ENCODE measurements at places on chromosomes 5 and 9. TPM values are rescaled to one million over a fixed set of nuclear protein-coding genes. Genes with fewer than 3 reads are reported as not detected.

HRH2 gene
- not detected for total RNA-seq

ZBTB26 gene
- 8.8 TPM for total RNA-seq

NAIF1 gene
- 11.9 TPM for total RNA-seq

SLC6A18 gene
- total RNA-seq = not detected

SVEP1 gene
- 53.4 TPM for total RNA-seq

NACC2 gene
- 12.7 TPM for total RNA-seq

ADCY2 gene
- 25.3 TPM for total RNA-seq

SWI5 gene
- 18.0 TPM for total RNA-seq

F2RL2 gene
- 1.3 TPM for total RNA-seq

FAM193B gene
- total RNA-seq = 41.0 TPM

EXOSC2 gene
- total RNA-seq = 59.3 TPM

SPINK6 gene
- not detected for total RNA-seq

SMIM3 gene
- total RNA-seq = 55.9 TPM

ORM1 gene
- total RNA-seq = 1.9 TPM

PCDHGA1 gene
- under 0.01 TPM for total RNA-seq

CA9 gene
- 0.14 TPM for total RNA-seq

PCDHGA2 gene
- 8.2 TPM for total RNA-seq

NIM1K gene
- 0.26 TPM for total RNA-seq

PCDHGB7 gene
- 7.1 TPM for total RNA-seq

SCGB3A2 gene
- not detected for total RNA-seq

SPATA9 gene
- total RNA-seq = 1.6 TPM

PRSS3 gene
- not detected for total RNA-seq

PCDHB9 gene
- total RNA-seq = 1.8 TPM

SPTLC1 gene
- total RNA-seq = 42.9 TPM

ENTPD8 gene
- not detected for total RNA-seq

PLAC8L1 gene
- not detected for total RNA-seq
